Hypothalamus (tissue), 51 donors: ENCODE measurements at places on chromosomes 13 and 19.
A peak's percentile ranks its signal among the peaks of the same experiment; 100 is the strongest.

DNA sequence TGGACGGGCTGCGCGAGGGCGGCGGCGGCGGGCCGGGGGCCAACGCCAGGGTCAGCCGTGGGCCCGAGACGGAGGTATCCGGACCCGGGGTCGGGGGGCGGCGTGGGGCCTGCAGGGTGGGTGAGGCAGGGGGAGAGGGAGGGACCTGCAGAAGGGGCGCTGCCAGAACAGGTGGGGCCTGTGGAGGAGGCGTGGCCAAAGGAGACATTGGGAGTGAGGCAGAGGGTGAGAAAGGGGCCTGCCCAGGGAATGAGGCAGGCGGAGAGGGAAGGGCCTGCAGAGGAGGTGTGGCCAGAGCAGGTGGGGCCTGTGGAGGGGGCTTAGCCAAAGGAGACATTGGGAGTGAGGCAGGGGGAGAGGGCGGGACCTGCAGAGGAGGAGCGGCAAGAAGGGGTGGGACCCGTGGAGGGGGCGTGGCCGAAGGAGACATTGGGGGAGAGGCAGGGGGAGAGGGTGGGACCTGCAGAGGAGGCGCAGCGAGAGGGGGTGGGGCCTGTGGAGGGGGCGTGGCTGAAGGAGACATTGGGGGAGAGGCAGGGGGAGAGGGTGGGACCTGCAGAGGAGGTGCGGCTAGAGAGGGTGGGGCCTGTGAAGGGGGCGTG is 4.2 kb downstream of the PRR36 start:
- no peak for DNase-seq

- no peak for DNase-seq
These were observed 100.2 kb downstream of the TEX26 start for GRCh38 chr13:31032528-31033113.

DNA sequence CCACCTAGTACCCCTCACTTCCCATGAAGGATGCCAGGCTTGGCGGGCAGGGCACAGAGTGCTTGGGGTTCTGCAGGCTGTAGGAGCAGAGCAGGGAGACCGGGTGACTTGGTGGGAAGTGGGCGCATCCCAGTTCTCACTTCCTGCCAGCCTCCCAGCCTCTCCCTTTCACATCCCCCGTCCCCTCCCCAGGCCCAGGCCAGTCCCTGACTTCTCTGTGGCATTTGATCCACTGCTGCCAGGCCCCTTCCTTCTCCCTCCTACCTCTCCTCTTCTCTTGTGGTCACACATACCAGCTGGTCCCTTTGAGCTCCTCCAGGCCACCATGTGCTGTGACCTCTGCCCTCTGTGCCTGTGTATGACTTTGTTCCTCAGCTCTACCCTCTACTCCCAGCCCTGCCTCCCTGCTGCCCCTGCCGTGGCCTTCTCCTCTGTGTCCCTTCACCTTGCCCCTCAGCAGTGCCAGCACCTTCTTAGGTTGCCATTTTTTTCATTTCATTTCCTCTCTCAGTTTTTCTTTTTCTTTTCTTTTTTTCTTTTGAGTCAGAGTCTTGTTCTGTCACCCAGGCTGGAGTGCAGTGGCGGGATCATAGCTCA is 19.5 kb downstream of the MYO1F start:
- no peak for DNase-seq

DNA sequence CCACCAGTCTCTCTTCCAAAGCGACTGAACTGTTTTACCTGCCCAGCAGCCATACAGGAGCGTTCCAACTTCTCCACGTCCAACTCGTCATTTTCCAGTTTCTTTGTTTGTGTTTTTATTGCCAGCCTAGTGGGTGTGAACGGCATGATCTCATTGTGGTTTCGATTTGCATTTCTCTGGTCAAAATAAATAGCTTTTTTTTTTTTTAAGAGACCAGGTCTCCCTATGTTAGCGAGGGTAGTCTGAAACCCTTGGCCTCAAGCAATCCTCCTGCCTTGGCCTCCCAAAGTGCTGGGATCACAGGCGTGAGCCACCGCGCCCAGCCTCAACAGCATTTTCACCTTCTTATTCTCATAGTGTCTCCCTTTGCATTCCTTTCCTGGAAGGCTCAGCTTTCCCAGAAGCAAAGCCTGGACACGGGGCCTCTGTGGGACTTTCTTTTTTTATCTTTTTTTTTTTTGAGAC is 4.2 kb upstream of the JSRP1 start:
- no peak for DNase-seq

- DNase-seq = no peak
These were observed 163.8 kb upstream of the TMTC4 start for GRCh38 chr13:100838387-100838786.

- DNase-seq = no peak
These were observed 2009.6 kb downstream of the OLFM4 start for GRCh38 chr13:55038230-55038629.

DNA sequence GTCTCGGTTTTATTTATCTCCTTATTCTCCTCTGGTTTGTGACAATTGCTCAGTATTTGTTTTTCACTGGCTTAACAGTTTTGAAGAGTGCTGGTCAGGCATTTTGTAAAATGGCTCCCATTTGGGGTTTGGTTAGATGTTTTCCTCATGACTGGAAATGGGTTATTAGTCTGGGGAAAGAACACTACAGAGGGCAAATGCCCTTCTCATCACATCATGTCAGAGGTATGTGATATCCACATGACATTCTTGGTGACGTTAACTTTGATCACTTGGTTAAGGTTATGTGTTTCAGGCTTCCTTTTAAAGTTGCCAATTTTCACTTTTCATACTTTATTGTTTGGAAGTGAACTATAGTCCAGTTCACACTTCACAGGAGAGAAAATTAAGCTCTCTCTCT is 74.8 kb upstream of the KLHL1 start:
- no peak for DNase-seq

DNA sequence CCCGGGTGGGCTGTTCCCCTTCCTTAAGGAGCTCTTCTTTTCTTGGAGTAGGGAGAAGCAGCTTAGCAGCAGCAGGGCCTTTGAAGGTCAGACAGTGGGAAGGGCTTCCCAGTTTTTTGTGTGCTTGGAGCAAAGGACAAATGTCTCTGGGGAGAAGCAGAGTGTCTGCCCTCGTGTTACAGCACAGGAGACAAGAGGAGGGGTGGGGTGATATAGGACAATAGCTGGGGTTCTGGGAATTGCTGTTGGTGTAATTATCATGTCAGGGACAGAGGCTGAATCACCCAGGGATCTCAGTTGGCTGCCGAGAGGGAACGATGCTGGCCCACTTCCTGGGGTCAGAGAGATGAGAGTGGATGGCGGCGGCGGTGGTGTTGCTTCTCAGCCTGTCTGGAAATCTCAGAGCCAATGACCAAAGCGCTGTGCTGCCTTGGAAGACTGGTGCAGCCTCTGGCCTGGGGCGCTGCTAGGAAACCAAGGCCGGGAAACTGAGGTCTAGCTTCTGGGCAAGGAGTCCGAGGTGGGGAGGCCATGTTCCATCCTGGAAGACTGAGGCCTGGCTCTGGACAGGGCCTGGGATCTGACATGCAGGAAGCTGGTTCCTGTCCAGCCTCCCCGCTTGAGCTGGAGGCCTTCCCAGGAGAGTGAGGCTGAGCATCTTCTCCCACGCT is 1.2 kb downstream of the INAFM1 start:
- DNase-seq = no peak

DNA sequence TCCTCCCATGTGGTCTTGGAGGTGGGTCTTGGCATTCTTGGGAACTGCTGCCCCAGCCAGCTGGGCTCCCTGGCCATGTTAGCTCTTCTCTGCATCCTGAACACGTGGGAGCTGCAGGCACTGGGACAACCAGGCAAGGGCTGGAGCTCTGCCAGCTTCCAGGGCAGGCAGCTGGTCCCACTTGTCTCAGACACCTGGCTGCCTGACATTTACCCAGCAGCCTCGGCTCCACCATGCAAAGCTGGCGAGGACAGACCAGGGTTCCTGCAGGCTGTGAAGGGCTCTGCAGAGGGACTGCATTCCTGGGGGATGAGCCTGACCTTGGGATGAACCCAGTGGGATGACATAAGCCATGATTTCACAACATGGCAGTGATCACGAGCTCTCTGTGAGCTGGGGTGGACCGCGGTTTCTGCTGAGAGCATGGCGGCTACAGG is 99.0 kb upstream of the TSHZ3 start:
- no peak for DNase-seq

GRCh38 chr19:16417660-16418596 is 53.8 kb downstream of the EPS15L1 start:
- peak; percentile 34 for DNase-seq

GRCh38 chr13:40206241-40207000 is 460.0 kb downstream of the FOXO1 start:
- no peak for DNase-seq

GRCh38 chr19:40592170-40592569 is 9.0 kb upstream of the LTBP4 start:
- DNase-seq = no peak

DNA sequence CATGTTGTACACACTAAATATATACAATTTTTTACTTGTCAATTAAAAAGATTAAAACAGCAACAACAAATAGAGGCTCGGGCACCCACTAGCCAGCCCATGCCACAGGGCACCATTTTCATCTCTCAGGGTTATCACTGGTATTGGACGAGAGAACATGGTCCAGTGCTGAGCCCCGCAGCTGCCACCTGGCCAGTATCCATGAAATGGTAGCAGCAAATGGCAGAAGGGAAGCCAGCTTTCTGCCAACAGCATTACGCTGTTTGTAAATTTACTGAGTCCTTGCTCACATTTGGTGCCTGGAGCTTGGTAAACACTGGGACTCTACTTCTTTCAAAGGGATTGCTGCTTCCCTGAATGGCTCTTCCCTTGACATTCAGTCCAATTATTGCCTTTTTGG is 87.9 kb upstream of the WASF3 start:
- no peak for DNase-seq
